K562 (cell line): ENCODE measurements at places on chromosomes 4 and X. TPM values are rescaled to one million over a fixed set of nuclear protein-coding genes. Genes with fewer than 3 reads are reported as not detected.

DNA sequence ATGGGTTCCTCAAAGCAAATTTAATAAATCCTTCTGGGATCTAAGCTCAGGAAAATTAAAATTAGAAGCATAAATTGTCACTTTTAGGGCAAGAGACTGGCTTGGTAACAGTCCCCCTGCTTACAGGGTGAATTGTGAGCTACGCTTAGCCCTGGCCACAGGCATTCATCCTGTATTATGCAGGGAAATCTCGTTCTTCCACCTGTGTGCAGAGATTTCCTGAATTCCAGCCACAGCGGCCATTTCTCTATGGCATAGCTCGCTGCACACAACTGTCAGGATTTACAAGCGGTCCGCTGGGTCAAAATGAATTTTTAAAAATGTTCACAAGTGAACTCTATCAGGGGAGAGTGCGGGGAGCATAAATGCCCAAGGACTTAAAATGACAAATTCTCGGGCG lies 111.9 kb downstream of the DCTD start:
- DNase-seq = no peak

GRCh38 chr4:41257257-41257901 lies 651 bp downstream of the UCHL1 start:
- DNase-seq = no peak

The CTAG1A gene
- not detected in 2 replicates for polyA plus RNA-seq

- no peak for DNase-seq
These were observed 14.6 kb upstream of the CLTRN start for GRCh38 chrX:15679246-15679645.

DNA sequence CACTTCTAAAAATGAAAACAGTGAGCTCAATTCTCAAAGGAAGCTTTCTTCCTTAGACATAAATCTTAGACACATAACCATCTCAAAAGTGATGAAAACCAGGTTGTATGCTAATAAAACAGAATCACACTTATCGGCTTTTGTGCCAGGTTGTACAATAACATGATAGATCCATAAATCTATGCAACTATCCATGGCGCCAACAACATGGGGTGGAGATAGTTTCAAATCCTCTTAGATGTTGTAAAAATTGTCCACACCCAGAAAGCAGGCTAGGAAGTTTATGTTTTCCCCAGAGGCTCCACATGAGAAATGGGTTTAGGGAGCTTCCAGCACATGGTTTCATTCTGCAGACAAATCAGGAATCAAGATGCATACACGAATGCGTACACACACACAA lies 165.3 kb upstream of the MAP3K15 start:
- DNase-seq = no peak

The FAT4 gene
- 0.01 TPM in 1 of 2 replicates, not detected in the other for polyA plus RNA-seq

The PIGA gene
- 14.7 and 16.9 TPM in 2 replicates for polyA plus RNA-seq

- DNase-seq = peak; percentile 41
These were observed 136.4 kb downstream of the ZNF674 start for GRCh38 chrX:46408553-46409407.

GRCh38 chrX:5916945-5917344 lies 311.7 kb downstream of the NLGN4X start:
- DNase-seq = no peak

The ATOH1 gene
- polyA plus RNA-seq = not detected in 2 replicates

The NOA1 gene
- polyA plus RNA-seq = 22.1 and 24.6 TPM in 2 replicates

The TMEM184C gene
- polyA plus RNA-seq = 8.0 and 10.5 TPM in 2 replicates

The ASB9 gene
- 1.1 and 1.8 TPM in 2 replicates for polyA plus RNA-seq

- peak; percentile 8 for DNase-seq
These were observed 58.0 kb upstream of the FRMPD4 start for GRCh38 chrX:12080265-12080664.

The CFAP299 gene
- 0.33 TPM in 1 of 2 replicates, not detected in the other for polyA plus RNA-seq

- no peak for DNase-seq
These were observed 173.5 kb downstream of the ANK2 start for GRCh38 chr4:113223001-113223400.
